CD4-positive, alpha-beta T cell treated with Interleukin-4 for 1 hour (primary cell): ENCODE measurements at places on chromosomes 7 and 10.

DNA sequence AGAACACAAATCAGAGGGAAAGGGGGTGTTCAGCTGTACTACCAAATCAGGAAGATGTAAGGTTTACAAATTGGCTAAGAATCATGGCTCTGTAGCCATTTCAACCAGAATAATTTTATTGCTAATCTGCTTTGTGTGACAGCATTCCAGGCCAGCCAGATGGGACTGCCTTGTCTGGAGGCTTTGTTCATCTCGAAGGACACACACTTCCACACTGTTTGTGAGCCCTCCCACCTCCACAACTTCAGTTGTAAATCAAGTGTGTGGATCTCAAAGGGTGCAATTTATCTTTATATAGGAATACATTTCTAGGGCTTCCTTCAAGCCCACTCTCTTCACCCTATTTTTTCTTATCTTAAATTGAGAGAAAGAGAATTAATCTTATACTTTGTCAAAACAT lies 6.9 kb upstream of the OIT3 start:
- no peak for DNase-seq

- peak; percentile 1 for DNase-seq
These were observed 86.5 kb downstream of the FOXL3 start for GRCh38 chr7:376306-377079.

- DNase-seq: no peak
These were observed 29.9 kb downstream of the MBL2 start for GRCh38 chr10:52742731-52743130.

- no peak for DNase-seq
These were observed 64.9 kb upstream of the C1QL3 start for GRCh38 chr10:16586358-16587138.

DNA sequence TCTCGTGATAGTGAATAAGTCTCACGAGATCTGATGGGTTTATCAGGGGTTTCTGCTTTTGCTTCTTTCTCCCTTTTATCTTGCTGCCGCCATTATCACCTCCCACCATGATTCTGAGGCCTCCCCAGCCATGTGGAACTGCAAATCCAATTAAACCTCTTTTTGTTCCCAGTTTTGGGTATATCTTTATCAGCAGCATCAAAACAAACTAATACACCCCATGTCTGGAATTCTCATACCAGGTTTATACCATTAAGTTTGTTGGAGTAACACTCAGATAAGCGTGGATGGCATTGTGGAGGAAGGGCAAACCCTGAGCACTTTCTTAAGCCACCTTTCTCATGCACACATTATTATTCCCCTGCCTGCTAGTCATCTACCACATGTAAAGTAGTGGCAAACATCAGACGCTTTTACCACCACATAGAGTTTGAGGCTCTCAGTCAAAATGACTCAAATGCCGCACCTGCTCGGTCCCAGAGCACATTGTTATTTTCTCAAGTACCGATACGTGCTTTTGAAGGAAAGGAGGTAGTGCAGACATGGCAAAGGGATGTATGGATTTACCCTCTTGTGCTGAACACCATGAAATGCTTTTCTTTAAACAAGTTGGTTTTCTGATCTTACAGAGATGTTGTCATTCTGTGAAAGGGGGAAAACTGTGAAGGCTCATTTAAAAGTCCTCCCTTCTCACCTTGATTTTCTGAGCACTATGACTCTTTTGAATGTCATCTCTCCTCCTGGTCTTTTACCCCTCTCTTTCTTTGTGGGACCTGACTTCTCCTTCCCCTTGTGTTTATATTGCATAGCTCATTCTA lies 429.7 kb downstream of the EXOC4 start:
- DNase-seq: no peak

DNA sequence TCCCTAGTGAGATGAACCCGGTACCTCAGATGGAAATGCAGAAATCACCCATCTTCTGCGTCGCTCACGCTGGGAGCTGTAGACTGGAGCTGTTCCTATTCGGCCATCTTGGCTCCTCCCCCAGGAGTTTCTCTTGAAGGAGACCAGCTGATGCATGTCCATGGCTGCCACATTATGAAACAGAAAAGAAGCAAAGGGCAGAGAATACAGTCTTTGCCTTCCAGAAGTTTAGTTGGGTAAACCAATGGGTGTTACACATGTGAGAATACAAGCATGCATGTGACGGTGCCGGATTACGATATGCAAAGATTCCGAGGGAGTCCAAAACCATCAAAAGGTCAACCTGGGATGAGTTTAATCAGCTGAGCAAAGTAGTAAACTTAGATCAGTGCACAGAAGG lies 151.6 kb downstream of the SEM1 start:
- DNase-seq: no peak

GRCh38 chr7:77488986-77489385 lies 48.1 kb upstream of the PTPN12 start:
- no peak for DNase-seq

DNA sequence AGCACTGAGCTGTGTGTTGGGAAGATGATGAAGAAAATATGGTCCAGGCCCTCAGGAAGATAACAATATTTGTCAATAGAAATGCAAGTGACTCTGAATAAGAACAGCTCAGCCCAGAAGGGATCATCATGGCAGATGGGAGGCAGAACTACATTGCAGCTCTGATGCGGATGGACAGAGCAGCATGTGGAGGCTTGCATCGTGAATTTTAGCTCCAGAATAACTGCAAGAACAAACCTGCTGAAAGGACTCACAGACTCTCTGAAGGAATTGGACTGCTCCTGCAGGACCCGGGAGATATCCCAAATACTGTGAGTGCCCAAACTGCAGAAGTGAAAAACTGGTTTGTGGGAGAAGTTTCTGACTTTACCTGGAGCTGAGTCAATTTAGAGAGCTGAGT lies 80.6 kb upstream of the LAMB4 start:
- no peak for DNase-seq

GRCh38 chr10:105844676-105845570 lies 1203.8 kb downstream of the SORCS3 start:
- DNase-seq: no peak

DNA sequence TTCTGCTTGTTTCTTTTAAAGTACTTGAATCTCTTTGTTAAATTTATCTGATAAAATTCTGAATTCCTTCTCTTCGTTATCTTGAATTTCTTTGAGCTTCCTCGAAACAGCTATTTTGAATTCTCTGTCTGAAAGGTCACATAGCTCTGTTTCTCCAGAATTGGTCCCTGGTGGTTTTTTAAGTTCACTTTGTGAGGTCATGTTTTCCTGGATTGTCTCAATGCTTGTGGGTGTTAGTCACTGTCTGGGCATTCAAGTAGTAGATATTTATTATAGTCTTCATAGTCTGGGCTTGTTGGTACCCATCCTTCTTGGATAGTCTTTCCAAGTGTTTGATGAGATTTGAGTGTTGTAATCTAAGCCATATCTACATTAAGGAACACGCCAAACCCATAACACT lies 1060.6 kb downstream of the LRMDA start:
- no peak for DNase-seq

GRCh38 chr7:88165697-88166096 lies 54.1 kb downstream of the SRI start:
- DNase-seq: no peak

DNA sequence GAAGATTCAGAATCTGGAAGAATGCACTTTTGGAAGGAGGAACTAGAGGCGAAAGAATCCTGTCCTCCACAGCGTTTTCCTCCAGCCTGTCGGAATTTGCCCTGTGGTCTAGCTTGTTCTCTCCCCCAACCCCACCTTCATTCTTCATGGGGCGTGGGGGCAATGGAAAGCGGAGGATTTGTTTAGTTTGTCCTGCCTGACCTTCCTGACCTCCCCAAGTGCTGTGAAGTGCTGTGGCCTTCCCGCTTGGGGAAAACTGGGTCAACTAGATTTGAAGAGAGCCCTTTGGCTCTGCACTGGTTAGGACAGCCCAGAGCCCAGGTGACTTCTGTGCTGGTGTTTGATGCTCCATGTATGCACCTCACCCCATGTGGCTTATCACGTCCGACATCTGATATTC lies 49.1 kb downstream of the GATA3 start:
- no peak for DNase-seq

GRCh38 chr7:106413446-106413845 lies 128.7 kb upstream of the NAMPT start:
- DNase-seq: no peak

DNA sequence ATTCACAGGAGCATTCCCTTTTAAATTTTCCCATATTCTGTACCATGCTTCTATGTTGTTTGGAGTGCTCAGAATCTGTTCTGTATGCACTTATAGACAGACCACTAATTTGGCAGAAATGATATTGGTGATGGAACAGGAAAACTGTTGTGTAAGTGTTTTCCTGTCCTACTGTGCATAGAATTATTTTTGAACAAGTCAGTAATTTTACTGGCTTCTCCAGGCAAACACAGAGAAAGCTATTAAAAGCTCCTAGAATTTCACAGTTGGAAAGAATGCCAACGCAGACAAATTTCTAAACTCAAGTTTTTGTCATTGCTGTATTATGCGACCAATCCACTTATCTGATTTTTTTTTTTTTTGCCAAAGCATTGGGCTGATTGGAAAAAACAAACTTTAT lies 55.7 kb downstream of the ANKMY2 start:
- no peak for DNase-seq

DNA sequence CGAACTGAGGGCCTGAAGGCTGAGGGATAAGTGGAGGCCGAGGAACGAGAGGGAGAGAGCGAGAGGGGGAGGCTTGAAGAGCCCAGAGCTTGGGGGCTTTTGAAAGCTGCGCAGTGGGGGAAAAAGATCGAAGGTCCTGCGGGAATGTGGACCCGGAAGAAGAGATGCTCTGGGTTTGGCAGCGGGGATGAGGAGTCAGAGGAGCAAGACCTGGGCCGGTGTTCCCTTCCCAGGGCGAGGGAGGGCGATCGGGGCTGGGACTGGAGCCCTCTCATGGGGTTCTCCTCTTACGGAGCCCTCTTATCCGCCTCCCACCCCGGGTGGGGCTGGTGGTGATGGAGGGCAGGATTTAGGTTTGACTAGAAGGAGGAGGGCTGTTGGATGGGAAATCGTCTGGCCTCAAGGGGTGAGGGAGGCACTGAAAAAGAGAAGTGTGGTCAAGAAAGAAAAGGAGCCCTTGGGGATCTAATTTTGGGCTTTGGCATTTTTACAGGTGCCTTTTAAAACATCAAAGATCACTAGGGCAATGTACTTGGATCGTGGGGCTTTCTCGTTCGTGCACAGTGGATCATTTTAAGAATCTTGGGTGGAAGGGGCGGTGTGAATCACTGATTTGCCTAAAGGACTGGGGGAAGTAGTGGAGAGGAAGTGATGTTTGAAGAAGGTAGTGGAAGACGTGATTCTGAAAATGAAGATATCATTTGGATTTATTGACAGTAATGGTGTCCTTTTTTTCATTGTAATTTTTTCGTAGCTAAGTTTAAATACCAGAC lies 637 bp downstream of the SAMD8 start:
- DNase-seq: peak; percentile 44

DNA sequence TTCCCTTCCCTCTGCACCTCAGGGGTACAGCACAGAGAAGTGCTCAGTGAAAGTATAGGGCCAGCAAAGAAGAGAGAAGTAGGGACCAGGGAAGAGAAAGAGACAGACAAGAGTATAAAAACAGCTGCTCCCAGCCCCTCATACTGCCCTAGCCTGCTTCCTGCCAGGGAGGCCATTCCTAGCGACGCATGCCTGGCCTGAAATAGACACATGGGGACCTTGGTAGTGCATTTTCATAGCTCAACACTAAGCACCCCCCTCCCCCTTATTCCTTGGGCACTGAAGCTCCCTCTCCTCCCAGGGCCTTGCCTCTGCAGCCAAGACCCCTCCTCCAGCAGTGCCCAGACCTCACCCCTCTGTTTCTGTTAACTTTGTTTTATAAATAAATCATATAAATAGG lies 64.7 kb downstream of the ZMIZ1 start:
- no peak for DNase-seq

DNA sequence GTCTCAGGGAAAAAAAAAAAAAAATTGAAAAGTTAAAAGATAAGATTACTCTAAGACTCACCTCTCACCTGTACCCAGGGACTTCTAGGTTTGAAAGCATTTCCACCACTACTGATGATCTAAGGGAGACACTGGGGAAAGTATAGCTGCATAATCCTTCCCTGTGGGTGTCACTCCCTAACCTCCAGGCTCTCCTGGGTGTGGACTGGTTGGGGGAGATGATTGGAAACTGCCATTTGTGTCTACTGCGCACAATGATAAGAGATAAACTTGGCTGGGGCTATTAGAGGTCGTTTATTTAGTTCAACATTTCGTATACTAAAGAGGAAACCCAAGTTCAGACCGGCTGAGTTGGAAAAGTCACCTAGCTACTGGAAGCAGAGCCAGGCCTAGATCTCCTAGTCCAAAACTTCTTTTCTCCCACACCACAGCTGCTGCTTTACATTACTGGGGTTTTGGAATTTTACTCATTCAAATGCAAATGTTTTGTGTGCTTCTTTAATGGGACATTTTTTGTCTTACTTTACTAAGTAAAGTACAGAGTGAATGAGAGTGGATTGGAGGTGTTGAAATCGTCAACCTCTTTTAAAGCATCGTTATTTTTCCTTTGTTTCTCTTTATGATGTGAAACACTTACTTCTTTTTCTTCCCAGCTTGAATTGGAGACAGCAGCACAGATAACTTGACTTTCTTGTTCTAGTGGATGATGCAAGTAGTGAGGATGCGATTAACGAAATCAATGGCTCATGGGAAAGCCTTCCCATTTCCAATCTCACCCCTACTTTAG lies 22.3 kb upstream of the SEC61G start:
- DNase-seq: no peak

- no peak for DNase-seq
These were observed 42.0 kb downstream of the PWWP2B start for GRCh38 chr10:132439025-132439388.

GRCh38 chr10:48442809-48443177 lies 136.3 kb downstream of the MAPK8 start:
- DNase-seq: no peak

GRCh38 chr7:98681951-98682350 lies 64.9 kb downstream of the NPTX2 start:
- DNase-seq: no peak

GRCh38 chr10:44715136-44715535 lies 196.0 kb upstream of the TMEM72 start:
- no peak for DNase-seq

DNA sequence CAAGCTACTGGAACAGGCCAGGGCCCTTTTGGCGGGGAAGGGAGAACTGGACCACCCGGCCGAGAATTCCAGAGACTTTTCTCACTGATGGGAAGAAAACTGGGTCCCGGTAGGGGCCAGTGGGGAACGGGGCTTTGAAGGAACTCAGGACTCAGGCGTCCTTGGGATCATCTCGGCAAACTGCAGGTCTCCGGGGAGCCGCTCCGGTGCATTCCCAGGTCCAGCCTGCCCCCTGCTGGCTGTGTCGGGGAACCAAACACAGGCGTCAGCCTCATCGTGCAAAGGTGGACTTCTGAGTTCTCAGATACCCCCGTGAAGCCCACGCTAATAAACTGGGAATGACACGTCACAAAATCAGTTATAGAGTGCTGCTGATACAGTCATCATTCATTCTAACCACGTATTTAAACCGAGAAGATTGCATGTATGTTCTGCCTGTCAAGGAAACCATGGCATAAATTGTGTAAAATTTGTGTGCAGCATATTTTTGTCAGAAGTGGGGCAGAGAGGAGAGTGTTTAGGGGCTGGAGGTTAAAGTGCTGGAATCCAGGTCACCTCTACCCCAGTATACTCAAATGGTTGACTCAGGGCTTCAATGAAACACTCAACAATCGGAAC lies 76.1 kb upstream of the CPXM2 start:
- peak; percentile 14 for DNase-seq

GRCh38 chr7:12640299-12641096 lies 46.9 kb upstream of the ARL4A start:
- DNase-seq: no peak

- no peak for DNase-seq
These were observed 73.3 kb upstream of the COL13A1 start for GRCh38 chr10:69728335-69728870.
